ENCODE measurements at places on chromosomes 12 and 14.

DNA sequence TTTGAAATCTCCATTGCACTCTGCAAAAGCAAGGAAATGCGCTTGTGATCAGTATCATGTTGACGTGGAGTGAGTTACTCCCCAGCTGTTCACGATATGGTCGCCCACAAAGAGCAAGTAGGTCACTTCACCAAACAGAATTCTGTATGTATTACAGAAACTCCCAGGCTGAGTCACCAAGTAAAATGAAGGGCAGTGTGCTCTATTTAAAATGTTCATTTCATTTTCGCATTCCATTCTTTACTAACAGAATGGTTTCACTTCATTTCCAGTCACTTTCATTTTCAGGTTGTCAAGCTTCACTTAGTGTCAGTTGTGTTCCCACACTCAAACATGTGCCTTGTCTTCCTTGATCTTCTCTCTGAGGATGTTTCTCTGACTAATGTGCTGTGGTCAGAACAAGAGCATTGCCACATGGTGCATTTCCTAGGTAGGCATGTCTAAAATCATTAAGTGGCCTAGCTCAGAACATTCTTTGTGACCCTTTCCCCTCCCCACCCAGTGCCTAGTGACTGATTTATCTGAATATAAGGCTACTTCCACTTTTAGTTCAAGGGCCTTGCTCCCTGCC, 391.2 kb downstream of the RAD51B start:
- DNase-seq, result peak; percentile 79

DNA sequence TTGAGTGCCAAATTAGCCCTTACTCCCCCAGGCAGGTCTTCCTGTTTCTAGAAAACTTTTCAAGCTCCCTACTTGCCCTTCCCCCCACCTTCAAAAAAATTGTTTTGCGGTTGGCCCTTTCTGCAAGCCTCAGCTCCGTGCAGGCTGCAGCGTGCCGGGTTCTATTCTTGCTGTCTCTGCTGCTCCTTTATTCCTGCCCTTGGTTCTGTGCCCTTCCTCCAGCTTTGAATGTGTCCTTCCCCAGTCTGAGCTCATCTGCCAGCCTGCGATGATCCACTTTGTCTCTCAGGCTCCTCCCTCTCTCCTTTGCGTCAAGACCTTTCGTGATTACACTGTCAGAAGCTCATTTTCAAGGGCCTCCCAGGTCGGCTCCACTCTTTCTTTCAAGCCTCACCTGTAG, 98.6 kb downstream of the IRF2BPL start:
- no peak for DNase-seq

- no peak for DNase-seq
These were observed 28.5 kb upstream of the SLC24A4 start for GRCh38 chr14:92294506-92294905.

GRCh38 chr14:100140452-100141078, 18.9 kb downstream of the DEGS2 start:
- no peak for DNase-seq

DNA sequence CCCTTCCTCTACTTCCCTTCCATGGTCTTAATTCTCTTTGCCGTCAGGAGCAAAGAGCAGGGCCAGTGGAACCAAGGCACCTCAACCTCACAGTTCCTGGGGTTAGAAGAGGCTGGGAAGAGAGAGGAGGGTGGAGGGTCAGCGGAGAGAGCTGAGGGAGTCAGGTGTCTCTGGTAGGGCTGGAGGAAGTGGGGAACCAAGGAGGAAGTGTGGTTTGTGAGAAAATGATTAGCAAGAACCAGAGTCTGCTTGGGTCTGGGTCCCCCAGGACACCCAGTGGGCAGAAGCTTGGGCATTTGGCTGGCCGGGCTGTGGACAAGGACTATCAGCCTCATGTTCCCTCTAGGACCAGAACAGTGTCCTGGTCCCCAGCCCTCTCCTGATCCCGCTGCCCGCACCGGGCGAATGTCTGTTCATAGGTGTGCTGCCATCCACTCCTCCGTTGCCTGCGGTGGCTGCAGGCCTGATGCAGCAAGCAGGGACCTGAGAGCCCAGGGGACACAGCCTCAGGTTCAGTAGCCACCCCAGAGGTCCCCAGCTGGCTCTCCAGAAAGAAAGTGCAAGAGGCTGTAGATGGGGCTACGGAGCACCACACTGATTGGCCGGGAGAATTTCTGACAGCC, 2.3 kb downstream of the HOXC12 start:
- no peak for DNase-seq

Measured in MCF 10A (cell line).